ENCODE measurements at places on chromosomes 1 and 21. TPM values are rescaled to one million over a fixed set of nuclear protein-coding genes. Genes with fewer than 3 reads are reported as not detected.

DNA sequence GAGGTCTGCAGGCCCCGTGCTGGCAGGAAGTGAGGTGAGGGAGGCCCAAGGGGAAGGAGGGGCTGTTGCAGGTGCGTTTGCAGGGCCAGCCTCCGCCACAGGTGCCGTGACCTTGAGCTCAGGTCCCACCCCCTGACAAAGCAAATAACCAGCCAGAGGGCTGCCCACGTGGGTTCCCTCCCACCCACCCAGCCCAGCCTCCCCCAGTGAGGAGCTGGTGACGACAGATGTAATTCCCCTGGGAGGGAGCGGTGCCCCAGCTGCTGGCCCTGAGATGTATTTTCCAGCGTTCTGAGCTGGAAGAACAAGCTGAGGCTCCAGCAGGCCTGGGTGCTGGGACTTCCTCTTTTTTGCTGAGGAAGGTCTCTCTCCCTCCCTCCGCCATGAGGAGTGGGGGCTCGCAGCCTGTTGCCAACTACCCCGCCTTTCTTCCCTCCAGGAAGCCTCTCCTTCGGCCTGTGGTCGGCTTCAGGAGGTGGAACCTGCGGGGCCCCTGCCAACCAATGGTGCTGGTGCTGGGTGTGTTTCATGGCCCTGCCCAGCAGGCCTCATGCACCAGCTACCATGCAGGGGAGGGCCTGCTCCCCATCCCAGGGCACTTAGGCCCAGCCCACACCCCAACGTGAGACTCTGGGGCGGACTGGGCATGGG lies 153.2 kb downstream of the PRDM16 start:
- no peak for DNase-seq

DNA sequence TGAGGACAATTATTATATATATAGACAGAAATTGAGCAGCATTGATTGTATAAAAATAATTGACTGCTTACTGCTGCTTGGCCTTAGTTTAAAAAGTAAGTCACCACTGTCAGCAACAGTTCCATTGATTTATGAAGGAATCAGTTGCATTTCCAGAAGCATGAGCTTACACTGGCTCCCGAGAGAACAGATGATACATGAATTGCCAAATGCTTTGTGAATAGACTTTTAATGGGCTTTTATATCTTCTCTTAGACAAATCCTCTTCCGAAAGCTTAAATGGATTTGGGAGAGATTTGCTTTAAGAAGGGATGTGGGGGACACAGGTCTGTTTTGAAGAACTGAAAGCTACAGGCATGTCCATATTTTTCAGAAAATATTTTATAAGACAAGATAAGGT lies 7.5 kb downstream of the FHAD1 start:
- DNase-seq = no peak

GRCh38 chr1:108841703-108842102 lies 15.2 kb downstream of the AKNAD1 start:
- peak; percentile 71 for DNase-seq

DNA sequence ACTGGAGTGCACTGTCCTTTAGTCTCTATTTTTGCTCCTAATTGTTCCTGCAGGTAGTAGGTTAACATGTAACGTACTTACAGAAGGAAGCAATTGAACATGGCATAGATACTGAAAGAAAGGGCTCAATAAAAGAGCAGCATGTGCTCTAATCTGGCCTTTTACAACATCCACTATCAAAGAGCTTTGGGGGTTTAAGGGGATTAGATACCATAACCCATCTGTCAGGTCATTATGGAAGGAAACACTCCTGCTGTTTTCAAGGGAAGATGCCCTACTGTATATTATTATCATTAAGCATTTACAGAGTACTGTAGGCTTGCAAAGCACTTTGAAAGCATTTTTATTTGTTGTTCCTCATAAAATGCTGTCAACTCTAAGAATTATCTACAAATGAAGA lies 152.8 kb downstream of the TTLL7 start:
- DNase-seq = no peak

DNA sequence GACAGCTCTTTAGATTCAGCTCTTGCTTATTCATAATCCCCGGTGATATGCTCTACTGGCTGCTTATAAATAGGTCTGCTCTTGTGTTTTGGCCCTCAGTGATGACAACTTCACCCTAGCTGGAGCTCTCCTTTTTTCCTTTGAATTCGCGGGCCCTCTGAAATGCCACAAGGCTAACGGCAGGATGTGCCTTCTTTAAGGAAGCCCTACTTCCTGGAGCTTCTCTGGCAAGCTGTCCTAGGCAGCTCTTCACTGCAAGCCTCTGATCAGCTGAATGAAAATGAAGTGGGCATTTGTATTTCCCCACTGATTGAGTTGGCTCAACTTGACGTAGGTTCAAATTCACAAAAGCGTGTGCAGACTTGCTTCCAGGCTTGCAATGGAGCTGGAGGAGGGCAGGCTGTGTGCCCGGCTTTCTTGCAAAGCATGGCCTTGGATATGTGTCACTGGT lies 22.2 kb downstream of the SGIP1 start:
- DNase-seq = no peak

DNA sequence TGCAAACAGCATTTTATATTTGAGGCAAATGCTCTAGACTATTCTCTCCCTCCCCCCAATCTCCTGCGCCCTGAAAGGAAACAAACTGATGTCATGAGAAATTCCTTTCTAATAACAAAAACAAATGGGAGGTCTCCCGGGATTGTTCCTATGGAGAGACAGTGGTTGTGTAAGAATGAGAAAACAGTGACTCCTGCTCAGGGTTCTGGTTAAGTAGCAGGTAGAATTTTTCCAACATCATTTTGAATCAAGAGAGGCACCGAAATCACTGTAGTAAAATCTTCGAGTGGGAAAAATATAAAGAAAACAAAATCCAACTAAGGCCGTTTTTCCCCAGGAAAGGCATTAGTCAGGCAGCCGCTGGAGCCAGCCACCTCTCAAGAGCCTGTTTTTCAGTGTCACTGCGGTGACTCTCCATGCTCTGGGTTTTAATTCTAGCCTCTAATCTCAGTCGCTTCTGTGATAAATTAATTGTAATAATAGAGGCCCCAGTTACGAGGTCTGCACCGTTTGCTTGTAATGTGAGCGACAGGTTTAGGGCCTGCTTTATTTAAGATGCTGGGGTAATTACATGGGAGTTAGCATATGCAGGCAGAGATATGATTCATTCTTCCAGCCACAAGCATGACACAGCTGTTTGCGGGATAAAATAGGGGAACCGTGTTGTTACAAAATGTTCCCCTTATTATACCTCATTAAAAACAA lies 80.3 kb downstream of the RNF220 start:
- peak; percentile 93 for DNase-seq

GRCh38 chr1:118821801-118822200 lies 166.3 kb downstream of the TBX15 start:
- DNase-seq = no peak

DNA sequence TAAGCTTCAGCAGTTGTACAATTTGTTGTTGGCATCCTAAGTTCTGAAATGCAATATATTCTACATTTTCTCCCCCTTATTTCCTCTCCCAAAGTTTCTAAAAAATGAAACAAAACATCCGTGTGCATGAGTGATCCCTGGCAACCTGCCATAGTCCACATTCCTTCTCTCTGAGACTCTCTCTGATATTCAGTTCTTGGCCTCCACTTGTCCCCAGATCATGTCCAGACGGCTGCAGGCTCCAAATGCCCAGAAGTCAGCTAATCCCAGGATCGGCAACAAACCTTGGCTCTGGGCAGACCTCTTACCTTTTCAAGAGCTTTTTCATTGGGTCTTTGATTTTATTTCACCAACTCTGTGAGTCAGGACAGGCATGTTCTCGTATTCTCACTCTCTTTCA lies 187.8 kb downstream of the ETS2 start:
- DNase-seq = peak; percentile 81

GRCh38 chr1:3453203-3453761 lies 1.2 kb upstream of the ARHGEF16 start:
- DNase-seq = peak; percentile 59

The OR2T34 gene
- total RNA-seq = not detected

The CYP4A22 gene
- not detected for total RNA-seq

DNA sequence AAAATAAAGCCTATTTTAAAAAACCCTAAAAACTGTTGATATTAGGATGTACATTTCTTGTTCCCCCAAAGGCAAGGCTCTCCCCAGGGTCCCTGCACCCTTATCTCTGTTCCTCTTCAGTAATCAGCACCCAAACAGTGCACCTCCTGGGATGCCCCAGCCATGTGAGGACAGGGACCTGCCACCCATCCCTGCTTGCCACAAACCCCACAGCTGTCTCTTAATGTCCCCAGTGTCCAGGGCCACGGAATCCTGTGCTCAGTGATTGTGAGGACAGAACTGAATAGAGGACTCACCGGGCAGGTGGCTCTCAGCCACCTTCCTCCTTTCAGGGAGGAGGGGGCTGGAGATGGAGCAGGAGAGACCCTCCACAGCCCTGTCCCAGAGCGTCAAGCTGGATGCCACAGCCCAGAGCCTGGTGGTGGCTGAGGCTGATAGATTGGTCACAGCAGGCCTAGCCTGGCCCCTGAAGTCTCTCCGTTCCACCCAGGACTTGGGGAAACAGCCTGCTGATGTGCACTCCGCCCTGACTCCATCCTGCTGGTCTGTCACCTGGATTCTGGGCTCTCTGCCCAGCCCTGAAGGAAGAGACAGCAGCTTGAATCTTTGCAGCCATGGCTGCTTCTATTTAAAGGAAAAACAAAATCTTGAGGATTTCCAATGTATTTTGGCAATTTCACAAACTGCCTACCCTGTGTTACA lies 23.1 kb downstream of the RNF187 start:
- DNase-seq = no peak

The RHD gene
- total RNA-seq = not detected

DNA sequence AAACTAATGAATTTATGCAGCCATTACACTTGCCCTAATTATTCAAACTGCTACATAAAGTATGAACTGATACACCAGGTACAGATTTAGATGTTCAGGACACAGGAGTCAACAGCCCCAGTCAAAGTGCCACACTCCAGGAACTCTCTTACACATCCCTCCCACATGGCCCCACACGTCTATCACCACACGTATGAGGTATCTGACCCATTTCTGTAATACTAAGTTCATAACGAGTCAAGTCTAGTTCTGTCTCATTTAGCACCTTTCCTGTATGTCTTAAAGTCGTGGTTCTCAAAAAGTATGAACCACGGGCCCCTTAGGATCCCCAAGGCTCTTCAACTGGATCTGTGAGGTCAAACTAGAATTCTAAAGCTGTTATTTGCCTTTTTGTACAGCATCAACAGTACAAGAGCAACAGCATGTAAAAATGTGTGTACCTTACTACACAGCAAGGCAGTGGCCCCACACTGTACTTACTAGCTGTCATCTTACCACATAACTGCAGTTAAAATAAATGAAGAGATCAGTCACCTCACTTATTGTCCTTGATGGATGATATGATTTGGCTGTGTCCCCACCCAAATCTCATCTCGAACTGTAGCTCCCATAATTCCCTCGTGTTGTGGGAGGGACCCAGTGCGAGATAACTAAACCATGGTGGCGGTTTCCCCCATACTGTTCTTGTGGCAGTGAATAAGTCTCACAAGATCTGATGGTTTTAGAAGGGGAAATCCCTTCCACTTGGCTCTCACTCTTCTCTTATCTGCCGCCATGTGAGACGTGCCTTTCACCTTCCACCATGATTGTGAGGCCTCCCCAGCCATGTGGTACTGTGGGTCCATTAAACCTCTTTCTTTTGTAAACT lies 42.6 kb downstream of the SIPA1L2 start:
- DNase-seq = no peak

The ENO1 gene
- total RNA-seq = 351 TPM

DNA sequence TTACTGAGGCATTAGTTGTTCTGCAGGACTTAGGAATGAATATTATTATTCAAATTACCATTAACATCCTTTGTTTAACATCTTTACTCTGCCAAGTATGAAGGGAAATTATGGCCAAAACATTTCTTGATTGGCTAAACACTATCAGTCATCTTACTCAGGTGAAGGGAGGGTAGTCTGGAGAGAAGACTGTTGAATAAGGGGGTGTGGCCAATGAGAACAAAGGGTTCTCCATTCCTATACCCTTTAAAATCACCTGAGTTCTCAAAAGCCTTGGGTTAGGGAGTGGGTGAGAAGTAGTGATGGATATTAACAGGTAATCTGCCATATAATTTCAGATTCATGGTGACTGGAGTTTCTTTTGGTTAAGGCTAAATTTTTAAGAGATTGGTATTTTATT lies 19.3 kb downstream of the CRYZL1 start:
- no peak for DNase-seq

DNA sequence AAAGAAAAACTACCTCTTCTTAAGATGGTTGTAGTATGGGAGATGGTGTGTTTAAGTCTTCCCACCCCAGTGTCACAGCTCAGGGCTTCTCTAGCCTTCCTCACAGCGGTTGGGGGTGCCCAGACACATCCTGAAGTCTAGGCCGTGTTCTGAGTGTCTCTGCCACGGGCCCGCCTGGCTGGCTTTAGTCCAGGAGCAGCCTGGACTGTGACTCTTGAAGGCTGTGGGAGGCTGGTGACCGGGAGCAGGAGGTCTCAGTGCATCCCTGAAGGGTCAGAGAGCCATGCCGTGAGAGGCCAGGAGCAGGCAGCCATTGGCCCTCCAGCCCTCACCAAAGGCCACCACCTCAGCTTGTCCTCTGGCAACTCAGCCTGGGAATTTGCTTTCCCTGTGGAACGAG lies 4.5 kb downstream of the EPHX1 start:
- no peak for DNase-seq

The CD1E gene
- not detected for total RNA-seq

DNA sequence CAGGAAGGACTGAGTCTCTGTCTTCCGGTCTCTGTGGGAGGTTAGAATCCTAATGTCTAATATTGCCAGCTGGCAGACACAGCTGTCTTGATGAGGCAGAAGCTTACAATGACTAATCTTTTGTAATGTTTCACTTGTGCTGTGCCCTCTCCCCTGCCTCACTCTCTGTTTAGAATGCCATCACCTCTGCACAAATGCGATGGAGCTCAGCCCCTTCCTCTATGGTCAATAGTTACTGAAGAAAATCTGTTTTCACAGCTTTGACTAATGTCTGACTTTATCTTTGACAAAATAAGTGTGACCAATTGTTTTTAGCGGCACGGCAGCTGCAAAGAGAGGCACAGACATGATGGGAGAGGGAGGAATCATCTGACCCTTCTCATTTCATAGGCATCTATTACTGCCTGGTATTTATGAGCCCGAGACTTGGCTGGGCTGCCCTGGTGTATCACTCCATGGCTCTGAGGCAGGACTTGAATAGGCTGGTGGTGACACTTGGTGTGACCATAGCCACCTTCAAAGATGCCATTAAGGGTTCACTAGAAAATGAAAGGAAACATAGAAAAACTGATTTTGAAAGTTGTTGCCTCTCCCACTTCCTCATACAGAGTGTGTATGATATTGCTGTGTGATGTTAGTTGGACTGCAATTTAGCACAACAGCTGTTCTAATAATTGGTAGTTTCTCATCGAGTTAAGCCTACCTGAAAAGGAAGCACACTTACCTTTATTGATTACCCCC lies 163.2 kb upstream of the NBPF11 start:
- DNase-seq = peak; percentile 82

GRCh38 chr1:5917591-5918274 lies 74.5 kb downstream of the NPHP4 start:
- no peak for DNase-seq

GRCh38 chr1:220631238-220631815 lies 58.8 kb upstream of the C1orf115 start:
- no peak for DNase-seq

Data from myocyte (in vitro differentiated cells).